ENCODE measurements at places on chromosomes 7 and 10.
A peak's percentile ranks its signal among the peaks of the same experiment; 100 is the strongest.

DNA sequence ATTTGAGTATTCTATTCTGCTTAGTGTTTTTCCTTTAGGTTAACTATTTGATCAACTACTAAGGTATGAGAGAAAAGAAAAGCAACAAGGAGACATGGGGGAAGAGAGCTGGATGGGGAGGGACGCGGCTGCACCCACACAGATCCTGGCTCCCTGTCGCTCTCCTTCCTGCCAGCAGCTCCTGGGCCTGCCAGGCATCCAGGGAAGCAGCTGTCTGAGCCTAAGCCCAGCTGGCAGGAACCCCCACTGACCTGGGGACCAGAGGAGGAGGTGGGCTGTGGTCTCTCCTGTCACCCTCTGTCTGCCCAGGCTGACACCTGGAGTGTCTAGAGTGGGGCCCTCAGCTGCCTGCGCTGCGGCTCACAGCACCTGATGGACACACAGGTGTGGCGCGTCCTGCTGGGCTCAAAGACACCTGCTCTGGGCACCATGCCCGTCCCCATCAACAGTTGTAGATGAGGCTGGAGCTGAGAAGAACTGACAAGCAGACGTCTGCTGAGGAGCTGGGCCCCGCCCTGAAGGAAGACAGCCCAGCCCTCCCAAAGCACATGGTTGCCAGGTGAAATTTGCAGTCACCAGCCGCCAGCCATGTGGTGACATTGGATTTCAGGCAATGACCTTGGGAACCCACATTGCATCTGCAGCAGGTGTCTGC, 207.9 kb downstream of the PLXNA4 start:
- DNase-seq: no peak

DNA sequence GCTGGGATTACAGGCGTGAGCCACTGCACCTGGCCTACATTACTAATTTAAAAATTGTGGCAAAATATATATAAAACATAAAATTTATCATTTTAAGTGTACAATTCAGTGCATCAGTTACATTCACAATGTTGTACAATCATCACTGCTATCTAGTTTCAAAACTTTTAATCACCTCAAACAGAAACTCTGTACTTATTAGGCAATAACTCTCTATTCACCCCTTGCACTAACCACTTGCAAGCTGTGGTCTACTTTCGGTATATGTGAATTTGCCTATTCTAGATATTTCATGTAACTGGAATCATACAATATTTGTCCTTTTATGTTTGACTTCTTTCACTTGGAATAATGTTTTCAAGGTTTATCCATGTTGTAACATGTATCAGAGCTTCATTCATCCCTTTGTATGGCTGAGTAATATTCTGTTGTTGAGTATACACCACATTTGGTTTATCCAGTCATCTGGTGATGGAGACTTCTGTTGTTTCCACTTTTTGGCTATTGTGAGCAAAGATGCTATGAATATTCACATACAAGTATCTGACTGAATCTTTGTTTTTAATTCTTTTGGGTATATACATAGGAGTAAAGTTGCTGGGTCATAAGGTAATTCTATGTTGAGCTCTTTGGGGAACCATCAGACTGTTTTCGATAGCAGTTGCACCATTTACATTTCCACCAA, 14.3 kb upstream of the ELOVL3 start:
- DNase-seq: no peak

GRCh38 chr10:99172128-99172738, 63.4 kb downstream of the HPSE2 start:
- DNase-seq: no peak

GRCh38 chr10:80437227-80437626, 16.9 kb upstream of the TSPAN14 start:
- no peak for DNase-seq

DNA sequence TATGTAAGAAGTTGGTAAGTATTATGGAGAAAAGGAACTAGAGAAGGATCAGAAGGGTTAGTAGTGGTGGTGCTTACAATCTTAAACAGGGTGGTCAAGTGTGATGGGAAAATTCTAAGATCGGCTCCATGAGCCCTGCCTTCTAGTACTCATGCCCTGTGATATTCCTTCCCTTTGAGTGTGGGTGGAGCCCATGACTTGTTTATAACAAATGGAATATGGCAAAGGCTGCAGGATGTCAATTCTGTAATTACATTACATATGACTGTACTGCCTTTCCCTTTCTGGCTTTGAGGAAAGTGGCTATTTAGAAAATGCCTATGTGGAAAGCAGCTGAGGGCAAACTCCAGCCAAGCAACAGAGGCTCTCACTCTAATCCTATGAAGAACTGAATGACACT, 309.6 kb downstream of the AGMO start:
- DNase-seq: no peak

- no peak for DNase-seq
These were observed 95.3 kb downstream of the KAT6B start for GRCh38 chr10:74921744-74922143.

- DNase-seq: peak; percentile 22
These were observed 151.5 kb downstream of the RNF216 start for GRCh38 chr7:5629941-5630340.
